ENCODE measurements at places on chromosomes 1 and 21.

DNA sequence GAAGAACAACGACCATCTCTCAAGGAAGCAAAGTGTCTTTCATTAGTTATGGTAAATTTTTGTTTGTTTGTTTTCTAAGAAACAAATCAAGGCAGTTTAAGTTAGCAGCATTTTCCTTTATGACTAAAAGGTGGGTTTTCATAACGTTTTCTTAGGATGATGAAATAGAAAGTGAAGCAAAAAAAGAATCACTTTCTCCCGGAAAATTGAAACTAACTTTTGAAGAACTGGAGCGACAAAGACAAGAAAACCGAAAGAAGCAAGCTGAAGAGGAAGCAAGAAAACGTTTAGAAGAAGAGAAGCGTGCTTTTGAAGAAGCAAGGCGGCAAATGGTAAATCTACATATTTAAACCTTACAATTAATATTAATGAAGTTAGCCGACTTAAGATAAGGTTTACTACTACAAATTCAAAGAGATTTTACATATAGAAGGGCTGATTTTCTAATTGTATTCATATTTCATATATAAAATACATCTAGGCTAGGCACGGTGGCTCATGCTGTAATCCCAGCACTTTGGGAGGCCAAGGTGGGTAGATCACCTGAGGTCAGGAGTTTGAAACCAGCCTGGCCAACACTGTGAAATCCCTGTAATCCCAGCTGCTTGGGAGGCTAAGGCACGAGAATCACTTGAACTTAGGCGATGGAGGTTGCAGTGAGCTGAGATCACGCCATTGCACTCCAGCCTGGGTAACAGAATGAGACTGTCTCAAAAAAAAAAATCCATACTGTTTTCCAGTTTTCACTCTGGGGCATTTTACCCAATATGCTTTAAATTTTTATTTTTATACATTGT lies 38.3 kb downstream of the NEXN start:
- no peak for DNase-seq

GRCh38 chr1:5119366-5120234 lies 465.2 kb downstream of the AJAP1 start:
- DNase-seq, result no peak

- DNase-seq, result peak; percentile 75
Observed at GRCh38 chr21:26169611-26170470, 729 bp downstream of the APP start.

GRCh38 chr1:232524056-232524455 lies 105.9 kb downstream of the SIPA1L2 start:
- no peak for DNase-seq

DNA sequence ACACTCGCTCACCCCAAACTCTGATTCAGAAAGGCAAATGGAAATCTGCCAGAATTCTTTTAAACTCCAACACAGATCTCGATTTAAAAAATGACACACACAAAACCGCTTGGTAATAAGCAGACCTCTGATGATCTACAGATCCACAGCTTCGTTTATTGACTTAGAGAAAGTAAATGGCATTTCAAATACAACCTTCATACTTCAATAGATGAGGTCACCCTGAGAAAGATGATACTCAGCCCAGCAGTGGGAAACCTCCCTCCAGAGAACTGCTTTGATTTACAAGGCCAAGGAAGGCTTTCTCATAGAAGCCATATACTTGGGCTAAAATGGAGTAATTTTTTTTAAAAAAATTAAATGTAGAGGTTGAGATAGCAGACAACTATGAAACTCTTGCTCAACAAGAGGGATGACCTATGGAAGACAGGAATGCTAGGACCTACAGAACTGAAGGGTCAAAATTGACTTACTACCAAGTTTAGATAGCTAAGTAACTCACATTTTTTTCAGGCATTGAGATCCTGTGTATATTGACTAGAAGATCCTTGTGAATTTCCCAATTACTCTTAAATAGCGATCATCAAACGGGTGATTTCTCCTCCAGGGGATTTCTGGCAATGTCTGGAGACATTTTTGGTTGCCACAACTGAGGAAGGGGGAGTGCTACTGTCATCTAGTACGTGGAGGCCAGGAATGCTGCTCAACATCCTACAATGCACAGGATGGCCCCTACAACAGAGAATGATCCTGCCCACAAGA lies 143.9 kb downstream of the CLIC6 start:
- no peak for DNase-seq

GRCh38 chr1:206900149-206900548 lies 2.9 kb downstream of the IL24 start:
- no peak for DNase-seq

DNA sequence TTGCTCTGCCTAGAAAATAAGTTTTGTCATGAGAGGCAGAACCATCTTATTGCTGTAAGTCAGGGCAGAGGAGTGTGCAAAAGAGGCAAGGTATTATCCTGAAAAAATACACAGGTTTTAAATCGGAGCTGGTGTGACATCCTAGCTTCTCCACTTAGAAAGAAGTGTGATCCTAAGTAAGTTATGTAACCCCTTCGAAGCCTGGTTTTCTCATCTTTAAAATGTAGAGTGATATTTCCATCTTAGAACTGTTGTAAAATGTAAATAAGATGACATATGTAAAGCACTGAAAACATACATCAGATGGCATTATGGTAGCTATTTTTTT lies 65.1 kb downstream of the IER5 start:
- DNase-seq, result no peak

GRCh38 chr1:73755649-73756048 lies 442.3 kb downstream of the LRRIQ3 start:
- DNase-seq, result no peak

DNA sequence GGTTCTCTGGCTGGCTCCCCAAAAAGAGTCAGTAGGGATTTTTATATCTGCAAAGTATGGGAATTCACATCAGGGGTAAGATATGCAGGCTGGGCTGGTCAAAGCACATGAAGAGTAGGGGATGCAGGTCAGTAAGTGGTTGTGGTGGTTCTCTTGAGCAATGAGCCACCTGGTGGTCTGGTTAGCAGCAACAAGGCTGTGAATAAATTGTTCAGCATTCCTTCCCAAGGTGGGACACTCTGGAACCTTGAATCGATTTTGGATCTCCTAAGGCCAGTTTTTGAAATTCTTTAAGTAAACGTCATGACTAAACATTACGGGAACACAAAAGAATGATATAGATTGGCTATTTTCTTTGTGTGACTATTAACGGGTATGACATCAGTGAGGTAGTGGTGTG lies 563.0 kb upstream of the NEGR1 start:
- no peak for DNase-seq

GRCh38 chr1:46650491-46650890 lies 17.7 kb downstream of the ATPAF1 start:
- DNase-seq, result no peak

DNA sequence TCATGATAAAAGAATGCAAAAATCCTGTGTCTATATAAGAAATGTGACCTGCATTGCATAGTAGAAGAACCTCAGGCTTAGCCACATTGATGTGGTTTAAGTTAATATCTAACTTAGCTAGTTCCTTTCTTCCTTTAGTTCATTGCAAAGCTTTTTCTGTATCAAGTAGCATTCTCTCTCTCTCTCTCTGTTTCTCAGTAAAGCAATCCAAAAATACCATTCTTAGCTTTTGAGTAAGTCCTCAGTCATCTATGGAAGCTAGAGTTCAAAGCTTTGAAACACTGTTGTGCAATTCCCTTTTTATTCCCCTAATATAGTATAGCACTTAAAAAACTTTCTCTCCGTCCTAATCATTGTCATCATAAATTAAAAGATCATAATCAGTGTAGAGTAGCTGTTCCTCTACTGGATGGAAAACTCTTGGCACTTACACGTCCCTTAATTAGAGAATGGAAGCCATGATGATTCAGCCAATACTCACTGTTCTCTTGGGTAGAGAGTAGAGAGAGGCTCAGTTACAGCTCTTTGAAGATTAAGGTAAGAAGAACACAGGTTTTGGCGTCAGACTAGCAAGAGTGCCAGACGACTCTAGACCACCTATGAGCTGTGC lies 350.3 kb upstream of the LYPLAL1 start:
- DNase-seq, result no peak

- DNase-seq, result peak; percentile 93
Observed at GRCh38 chr1:3772027-3772714, 378 bp upstream of the SMIM1 start.

DNA sequence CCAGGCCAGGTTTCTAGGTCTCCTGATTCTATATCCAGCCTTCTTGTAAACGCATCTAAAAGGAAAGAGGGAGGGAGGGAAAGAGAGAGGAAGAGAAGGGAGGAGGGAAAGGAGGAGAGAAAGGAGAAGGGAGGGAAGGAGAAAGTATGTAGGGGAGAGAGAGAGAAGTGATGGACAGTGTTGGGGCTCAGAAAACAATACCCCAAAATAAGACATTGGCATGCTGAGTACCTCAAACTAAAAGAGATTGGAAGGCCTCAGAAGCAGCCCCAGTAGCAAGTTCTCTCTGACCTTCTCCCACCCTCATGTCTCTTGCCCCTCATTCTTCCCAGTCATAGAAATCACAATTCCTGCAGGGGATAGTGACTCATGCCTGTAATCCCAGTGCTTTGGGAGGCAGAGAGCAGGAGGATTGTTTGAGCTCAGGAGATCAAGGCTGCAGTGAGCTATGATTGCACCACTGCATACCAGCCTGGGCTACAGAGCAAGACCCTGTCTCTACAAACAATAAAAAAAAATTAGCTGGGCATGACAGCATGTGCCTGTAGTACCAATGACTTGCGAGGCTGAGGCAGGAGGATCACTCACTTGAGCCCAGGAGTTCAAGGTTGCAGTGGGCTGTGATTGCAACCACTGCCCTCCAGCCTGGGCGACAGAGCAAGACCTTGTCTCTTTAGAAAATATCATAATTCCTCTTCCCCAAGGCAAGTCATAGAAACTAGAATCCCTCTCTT lies 51.2 kb downstream of the DNTTIP2 start:
- DNase-seq, result no peak

Measured in activated T-cell treated with anti-CD3 and anti-CD28 coated beads, Interleukin-2, amount 50 U/mL, for 48 hours (primary cell).